ENCODE measurements at places on chromosomes 3 and 15.

GRCh38 chr3:148600902-148601765, 96.6 kb upstream of the AGTR1 start:
- no peak for DNase-seq

DNA sequence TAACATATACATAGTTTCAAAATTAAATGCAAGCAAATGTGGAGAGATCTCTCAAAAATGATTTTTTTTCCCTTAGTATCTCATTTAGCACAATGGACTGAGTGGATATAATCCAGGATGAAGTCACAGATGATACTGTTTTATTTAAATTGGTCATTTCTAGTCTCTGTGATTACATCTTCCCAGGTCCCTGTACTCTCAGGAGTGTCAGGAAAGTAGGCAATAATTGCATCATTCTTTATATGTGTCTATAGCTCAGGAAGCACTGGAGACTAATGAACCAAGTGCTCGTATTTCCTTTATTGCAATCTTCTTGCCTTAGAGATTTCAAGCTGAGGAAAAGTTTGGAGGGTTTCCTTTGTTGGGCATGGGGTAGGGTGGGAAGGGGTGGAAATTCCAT, 309.4 kb upstream of the THRB start:
- DNase-seq, result no peak

- no peak for DNase-seq
Observed at GRCh38 chr3:141578202-141578973, 91.6 kb downstream of the RASA2 start.

DNA sequence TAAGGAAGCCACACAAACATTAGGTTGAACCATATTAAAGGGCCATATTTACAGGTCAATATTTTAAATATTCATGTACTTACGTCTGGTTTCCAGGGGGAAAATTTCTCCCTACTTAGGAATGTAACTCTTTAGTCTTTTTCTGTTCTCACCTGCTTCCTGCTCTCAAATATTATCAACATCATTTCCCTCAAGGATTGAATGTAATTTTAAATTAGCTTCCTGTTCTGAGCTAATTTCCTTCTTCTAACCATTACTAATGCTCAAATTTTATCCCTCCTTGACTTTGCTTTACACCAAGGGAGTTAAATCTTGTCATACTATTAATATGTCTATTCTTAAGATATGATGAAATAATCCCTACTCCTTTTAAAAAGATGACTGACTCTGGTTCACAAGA, 103.4 kb upstream of the UBP1 start:
- DNase-seq, result no peak

DNA sequence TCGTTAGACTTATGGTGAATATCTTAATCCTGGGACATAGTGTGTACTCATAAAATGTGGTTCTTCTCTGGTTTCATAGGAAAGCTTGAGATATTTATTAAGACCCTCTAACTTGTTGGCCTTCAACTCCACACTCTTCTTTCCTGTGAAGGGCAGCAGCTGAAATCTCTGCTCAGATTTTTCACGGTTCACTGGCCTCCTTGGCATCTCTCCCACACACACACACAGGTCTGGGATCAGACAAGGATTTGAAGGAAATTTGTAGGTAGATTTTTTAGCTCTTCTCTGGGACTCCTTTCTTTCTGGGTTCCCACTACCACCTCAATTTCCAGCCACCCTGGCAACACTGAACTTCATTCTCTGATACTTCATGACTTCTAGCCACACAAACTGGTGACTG, 70.2 kb downstream of the MYRIP start:
- DNase-seq, result no peak

GRCh38 chr3:147368561-147369221, 37.7 kb downstream of the ZIC4 start:
- DNase-seq, result no peak

GRCh38 chr15:60520013-60520824, 41.3 kb upstream of the ICE2 start:
- DNase-seq, result no peak

- DNase-seq, result no peak
Observed at GRCh38 chr3:86990012-86990733, 776 bp downstream of the VGLL3 start.

- DNase-seq, result no peak
Observed at GRCh38 chr15:73957785-73958184, 31.5 kb downstream of the LOXL1 start.
